ENCODE measurements at places on chromosomes 2 and 18.

GRCh38 chr2:22756276-22757043 is 628.5 kb upstream of the KLHL29 start:
- DNase-seq, result no peak

DNA sequence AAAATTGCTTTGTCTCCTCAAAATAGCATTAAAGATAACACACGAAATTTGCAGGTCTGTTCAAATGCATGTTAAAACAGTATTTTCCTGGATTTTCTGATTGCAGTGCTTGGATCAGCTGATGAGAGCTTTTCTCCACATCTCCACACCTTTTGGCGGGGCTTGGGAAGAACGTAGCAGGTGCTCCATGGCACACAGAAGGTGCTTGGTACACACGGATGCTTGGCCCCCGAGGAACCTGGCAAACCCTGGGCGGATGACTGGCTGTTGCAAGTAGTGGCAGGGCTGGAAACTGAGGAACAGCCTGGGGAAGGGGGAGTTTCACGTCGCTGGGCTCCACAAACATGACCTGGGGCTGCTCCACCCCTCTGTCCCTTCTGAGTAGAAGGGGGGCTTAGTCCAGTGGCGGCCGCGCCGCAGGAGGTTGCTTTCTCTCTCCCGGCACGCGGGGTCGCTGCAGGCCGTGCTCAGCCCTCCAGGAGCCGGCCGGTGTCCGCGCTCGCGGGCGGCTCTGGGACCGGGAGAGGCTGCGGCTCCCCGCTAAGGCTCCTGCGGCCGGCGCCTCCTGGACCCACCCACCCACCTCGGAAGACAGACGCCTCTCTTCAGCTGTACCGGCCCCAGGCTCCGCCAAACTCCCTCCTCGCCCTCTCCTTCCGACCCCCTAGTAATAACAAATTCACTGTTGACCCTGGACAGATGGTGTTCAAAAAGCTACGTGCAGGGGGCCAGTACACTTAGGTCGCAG is 69.3 kb downstream of the MARCO start:
- peak; percentile 75 for DNase-seq

DNA sequence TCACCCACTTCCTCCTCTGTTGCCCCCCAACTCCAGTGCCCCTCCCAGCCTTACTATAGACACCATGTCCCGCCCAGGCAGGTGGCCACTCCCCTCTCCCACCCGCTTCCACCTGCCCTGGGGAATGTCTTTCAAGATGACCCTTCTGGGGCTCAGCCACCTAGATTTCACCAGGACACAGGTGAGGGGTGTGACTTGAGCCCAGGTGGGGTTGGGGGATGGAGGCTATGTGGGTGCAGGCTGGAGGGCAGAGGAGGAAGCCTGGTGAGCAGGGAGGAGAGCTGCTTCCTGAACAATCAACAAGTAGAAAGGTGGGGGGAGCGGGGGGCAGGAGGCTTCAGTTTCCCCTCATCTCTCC is 8.7 kb downstream of the ADRA2B start:
- no peak for DNase-seq

DNA sequence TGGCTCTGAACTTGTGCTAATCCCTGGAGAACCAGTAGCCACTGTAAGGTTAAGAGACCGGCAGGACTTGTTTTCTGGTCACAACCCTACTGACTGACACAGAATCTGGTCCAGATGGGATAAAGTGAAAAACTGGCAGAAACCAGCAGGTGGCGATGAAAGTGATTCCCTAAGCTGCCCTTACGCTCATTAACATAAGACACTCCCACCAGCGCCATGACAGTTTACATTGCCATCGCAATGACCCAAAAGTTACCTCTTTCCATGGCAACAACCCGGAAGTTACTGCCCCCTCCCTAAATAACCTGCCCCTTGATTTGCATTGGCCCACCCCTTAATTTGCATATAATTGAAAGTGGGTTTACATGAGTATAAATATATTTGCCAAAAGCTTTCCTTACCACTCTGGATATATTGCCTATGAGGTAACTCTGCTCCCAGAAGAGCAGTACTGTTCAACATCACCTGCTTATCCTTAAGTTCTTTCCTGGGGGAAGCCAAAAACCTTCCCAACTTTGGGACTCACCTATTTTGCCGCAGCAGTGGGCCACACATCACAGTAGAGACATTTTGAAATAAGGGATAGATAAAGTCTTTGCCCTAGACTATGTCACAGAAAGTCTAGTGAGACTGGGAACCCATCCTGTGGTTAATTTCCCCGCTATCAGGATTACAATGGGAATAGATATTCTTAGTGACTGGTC is 35.8 kb upstream of the AFF3 start:
- peak; percentile 23 for DNase-seq

DNA sequence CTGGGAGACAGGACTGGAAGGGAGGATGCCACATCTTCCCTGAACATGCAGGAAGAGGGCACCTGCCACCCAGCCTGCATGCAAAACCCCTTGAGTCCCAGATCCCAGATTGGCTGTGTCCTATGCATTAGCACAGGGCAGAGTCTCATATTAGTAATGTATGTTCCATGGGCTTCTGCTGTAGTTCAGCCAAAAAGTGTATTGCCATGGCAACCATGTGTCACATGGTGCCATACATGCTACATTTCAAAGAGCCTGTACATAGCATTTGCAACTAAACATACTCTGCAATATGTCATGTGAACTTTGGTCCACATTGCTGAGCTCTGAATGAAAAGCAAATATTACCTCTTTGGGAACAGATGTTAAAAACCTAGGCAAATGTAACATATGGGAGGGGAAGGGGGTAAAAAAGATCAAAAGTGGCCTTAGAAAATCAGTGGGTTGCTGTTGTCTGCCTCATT is 78.4 kb downstream of the DPP4 start:
- DNase-seq, result no peak

DNA sequence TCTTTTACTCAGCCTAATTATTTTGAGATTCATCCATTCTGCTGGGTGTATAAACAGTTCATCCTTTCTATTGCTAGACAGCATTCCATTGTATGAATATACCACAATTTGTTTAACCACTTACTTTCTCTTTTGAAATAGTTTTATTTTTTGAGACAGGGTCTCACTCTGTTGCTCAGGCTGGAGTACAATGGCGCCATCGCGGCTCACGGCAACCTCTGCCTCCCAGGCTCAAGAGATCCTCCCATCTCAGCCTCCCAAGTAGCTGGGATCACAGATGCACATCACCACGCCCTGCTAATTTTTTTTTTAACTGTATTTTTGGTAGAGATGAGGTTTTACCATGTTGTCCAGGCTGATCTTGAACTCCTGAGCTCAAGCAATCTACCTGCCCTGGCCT is 54.5 kb downstream of the USP37 start:
- DNase-seq, result no peak

DNA sequence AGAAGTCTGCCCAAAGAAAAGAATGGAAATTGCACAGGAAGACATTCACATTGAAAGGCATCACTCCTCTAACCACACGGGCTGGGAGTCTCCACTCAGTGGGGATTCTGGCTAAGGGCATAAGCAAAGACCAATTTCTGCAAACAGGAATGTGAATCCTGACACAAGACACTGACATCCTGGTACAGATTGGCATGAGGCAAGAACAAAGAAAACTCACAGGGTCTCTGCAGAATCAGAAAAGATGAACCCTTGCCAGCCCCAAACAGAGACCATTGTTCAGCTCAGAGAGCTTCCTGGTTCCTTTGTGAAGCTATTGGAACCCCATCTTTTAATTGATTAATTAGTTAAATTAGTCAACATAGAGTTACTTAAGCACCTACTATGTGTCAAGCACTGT is 82.3 kb downstream of the UPP2 start:
- DNase-seq, result no peak

- DNase-seq, result no peak
Observed at GRCh38 chr2:172340394-172340793, 87.0 kb upstream of the ITGA6 start.

GRCh38 chr18:24995056-24995455 is 356.9 kb downstream of the ZNF521 start:
- DNase-seq, result no peak

GRCh38 chr2:134718817-134719814 is at the start of gene TMEM163:
TMEM163 (minus strand) TSS chr2:134719000.
- peak; percentile 58 for DNase-seq

DNA sequence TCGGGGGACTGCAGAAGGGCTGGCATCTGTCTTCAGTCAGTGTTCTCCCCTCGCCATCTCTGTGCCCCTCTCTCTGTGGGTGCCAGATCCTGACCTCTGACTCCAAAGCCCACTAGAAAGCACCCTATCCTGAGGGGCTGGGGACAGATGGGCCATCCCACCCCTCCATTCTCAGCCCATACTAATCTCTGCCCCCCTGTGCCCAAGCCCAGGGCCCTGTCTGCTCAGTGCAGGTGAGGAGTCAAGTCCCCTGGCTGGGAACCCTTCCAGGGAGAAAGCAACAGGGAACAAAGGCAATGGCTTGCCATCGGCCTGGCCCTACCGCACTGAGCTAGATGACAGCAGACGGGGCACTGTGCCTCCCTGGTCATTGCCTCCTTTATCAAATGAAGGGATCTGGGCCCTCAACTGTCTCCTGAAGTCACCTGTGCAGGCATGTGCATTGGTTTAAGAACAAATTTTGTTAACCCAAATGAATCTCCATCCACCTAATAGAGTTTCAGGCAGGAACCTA is 42.7 kb upstream of the ID2 start:
- no peak for DNase-seq

GRCh38 chr2:157345647-157346389 is 20.2 kb upstream of the ERMN start:
- no peak for DNase-seq

DNA sequence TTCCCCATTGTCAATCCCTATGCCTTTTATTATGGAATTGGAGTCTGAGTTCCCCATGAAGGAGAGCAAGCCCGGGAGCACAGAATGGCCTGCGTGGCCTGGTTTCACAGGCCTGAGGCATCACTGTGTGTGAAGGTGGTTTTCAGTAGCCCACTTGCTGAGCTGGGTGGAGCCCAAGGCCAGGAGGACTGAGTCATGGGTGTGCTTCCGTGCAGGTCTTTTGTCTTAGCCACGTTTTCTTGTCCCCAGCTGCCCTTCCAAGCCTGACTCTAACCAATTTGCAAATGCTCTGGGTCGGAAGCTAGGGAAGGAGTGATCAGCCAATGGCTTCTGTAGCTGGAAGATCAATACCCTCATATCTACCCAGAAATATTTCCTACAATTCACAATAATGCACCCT is 119.2 kb downstream of the MAPK4 start:
- DNase-seq, result no peak

DNA sequence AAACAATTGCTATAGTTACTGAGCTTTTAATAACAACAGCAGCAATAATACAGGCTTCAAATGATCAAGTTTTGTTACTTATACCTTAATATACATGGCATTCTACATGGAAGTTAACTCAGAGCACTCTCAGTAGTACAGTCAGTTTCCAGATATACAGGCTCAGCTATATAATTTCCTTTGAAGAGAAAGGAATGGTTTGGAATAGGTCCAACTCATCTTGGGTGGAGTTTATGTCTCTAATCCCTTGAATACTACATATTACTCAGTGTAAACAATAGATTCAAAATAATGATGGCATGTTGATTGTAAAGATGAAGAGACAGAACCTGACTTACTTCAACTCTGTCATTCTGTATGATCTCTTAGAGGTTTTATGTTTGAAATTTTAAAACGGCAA is 174.9 kb downstream of the EPHA4 start:
- DNase-seq, result no peak

GRCh38 chr18:52340406-52341102 is 557 bp downstream of the DCC start:
- DNase-seq, result peak; percentile 70

DNA sequence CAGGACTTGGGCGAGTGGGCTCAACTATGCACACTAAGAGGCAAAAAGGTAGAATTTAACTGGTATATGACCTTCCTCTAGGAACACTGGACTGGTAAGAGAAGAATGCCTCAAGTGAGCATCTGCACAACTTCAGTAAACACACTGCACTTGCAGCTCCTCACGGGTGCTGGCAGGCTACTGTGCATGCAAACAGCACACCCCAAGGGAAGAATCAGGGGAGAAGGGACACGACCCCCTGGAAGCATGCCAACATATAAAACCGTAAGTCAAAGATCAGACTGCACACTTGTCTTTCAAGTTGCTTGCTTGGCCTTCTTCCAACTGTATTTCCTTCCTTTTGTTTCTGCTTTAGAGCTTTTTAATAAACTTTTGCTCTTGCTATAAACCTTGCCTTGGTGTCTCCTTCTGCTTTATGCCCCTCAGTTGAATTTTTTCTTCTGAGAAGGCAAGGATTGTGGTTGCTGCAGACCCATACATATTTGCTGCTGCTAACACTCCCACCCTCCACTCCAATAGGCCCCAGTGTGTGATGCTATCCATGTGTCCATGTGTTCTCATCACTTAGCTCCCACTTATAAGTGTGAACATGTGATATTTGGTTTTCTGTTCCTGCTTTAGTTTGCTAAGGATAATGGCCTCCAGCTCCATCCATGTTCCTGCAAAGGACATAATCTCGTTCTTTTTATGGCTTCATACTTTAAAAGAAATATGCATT is 263.7 kb upstream of the SPOPL start:
- DNase-seq, result no peak

- peak; percentile 48 for DNase-seq
Observed at GRCh38 chr2:202038471-202039277, 5.0 kb downstream of the FZD7 start.

GRCh38 chr2:128446049-128446873 is 127.6 kb upstream of the HS6ST1 start:
- DNase-seq, result peak; percentile 80

- no peak for DNase-seq
Observed at GRCh38 chr18:13562494-13563029, 163.8 kb downstream of the FAM210A start.

DNA sequence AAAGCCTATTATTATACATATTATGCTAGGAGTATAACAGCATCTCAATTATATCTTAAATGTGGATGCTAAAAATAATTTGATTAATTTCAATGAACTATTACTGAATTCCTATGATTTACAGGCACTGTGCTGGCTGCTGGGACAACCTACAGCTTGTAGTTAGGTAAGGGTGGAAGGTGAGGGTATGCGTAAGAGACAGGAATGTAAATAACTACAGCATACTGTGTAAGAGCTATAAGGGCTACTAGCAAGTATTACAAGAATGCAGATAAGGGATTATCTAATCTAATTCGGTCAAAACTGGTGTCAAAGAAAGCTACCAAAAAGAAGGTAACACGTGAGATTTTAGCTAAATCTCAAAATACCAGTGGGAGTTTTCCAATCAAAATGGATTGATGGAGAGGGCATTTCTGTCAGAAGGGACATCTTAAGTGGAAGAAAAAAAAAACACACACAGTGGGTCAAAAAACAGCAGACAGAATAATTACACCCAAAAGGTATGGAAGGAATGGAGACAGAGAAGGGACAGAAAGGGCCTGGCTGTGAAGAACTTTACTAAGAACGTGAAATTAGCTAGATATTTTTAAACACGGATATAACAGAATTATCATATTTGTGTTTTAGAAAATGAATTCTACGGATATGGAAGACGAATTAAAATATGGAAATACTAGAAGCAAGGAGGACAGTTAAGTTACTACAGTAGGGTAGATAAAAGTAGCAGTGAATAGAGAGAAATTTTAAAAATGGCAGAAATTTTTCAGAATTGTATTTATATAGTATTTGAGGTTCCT is 47.1 kb downstream of the STRN start:
- no peak for DNase-seq

- peak; percentile 96 for DNase-seq
Observed at GRCh38 chr2:54455563-54456361, at the start of gene SPTBN1. SPTBN1 (plus strand) TSS chr2:54456327; CDS start chr2:54526419, 70,092 bp downstream.

Data from eye (tissue), 1 donor.